ENCODE measurements at places on chromosomes 6 and 20. TPM values are rescaled to one million over a fixed set of nuclear protein-coding genes. Genes with fewer than 3 reads are reported as not detected.
A peak's percentile ranks its signal among the peaks of the same experiment; 100 is the strongest.

The PGBD1 gene
- 8.5 TPM for total RNA-seq

The SLC4A11 gene
- 0.62 TPM for total RNA-seq

GRCh38 chr20:49415005-49415667 lies 67.3 kb downstream of the KCNB1 start:
- no peak for DNase-seq

DNA sequence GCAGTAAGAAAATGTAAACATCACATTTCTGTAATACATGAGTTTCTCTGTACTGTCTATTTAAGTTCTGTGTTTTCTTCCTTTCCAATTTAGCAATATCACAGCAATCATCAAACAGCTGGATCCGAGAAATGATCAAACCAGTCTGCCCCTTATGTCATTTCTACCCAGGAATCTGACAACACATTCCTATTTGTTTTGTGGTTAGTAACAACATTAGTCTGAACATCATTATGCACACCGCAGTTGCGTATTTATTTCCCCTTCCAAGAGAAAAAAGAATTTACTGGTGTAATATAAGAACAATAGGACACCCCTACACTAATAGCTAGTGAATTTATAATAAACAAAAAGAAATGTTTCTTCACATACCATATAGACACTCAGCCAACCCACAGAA lies 179.5 kb downstream of the BTBD9 start:
- DNase-seq: no peak

DNA sequence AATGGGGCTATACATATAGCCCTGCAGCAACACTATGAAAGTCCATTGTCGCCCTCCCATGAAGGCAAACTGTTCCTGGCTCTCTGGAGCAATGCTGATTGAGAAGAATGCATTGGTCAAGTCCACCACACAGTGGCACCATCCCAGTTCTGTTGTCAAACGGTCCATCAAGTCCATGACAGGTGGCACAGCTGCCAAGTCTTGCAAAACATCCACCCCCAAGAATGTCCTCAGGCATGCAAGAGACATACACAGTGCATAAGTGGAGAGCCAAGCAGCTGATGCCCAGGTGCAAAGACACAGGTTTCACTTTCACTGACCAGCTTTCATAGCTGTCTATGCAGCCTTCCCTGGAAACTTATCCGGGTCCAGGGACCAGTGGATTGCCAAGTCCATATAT lies 17.5 kb downstream of the ZNF391 start:
- DNase-seq: peak; percentile 20

DNA sequence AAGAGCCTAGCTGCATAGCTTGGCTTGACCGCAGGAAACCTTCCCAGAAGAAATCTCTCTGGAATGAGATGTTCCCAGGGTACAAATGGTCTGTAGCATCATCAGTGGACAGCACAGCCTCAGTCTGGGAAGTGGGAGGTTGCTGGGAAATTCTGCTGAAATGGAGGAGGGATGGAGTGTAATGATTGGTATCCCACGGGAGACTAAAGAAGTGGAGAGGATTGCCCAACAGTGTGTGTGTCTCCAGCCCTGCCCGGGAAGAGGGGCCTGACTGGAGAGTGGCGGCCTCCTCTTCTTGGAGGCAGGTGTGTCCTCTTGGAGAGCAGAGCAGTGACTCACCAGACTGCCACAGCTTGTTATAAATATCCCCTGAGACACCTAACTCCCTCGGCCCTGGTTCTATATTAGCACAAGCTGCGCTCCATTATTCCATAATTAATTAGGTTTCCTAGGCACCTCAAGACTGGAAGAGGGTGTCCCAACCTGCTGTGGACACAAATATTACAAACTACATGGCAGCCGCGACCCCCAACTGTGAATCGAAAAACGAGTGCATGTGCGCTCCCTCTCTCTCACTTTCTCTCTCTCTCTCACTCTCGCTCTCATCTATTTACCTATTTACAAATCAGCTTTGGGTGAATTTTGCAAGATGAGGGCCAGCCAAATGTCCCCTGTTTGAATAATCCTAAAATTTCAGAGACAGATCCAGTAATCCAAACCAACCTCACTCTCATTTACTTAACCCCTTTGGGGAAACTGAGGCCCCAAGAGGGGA lies 68.8 kb downstream of the FGD2 start:
- DNase-seq: no peak

GRCh38 chr6:73712535-73713173 lies 16.7 kb downstream of the CD109 start:
- DNase-seq: no peak

DNA sequence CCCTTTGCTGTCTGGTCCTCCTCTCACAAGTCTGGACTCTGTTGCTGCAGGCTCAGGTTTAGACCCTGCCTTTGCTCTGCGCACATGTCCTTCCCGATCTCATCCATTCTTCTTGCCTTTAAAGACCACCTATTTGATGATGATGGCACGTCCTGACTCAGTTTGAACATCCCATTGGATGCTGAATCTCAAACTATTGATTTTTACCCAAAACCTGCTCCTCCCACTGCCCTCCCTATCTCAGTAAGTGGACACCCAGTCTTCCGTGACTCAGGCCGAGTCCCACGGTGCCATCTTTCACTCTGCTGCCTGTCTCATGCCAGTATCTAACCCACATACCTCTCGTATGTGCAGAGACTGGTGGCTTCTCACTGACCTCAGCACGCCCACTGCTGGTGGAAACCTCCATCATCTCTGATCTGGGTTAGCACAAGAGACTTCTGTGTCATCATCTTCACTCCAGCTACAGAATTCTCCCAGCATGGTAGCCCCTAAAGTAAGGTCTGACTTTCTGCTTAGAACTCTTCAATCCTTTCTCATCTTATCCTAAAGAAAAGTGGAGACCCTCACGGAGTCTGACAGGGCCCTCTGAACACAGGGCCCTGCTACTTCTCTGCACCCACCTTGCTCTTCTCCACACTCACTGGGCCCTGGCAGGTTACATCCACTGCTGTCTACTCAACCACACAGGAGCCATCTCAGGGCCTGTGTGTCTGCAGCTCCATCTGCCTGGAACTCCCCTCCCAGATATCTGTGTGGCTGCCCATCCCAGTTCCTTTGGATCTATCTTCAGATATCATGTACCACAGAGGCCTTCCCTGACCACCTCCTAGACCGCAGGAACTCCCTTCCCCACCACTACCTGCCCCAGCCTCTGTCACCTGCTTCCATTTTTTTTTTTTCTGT lies 387.1 kb upstream of the AGPAT4 start:
- no peak for DNase-seq

DNA sequence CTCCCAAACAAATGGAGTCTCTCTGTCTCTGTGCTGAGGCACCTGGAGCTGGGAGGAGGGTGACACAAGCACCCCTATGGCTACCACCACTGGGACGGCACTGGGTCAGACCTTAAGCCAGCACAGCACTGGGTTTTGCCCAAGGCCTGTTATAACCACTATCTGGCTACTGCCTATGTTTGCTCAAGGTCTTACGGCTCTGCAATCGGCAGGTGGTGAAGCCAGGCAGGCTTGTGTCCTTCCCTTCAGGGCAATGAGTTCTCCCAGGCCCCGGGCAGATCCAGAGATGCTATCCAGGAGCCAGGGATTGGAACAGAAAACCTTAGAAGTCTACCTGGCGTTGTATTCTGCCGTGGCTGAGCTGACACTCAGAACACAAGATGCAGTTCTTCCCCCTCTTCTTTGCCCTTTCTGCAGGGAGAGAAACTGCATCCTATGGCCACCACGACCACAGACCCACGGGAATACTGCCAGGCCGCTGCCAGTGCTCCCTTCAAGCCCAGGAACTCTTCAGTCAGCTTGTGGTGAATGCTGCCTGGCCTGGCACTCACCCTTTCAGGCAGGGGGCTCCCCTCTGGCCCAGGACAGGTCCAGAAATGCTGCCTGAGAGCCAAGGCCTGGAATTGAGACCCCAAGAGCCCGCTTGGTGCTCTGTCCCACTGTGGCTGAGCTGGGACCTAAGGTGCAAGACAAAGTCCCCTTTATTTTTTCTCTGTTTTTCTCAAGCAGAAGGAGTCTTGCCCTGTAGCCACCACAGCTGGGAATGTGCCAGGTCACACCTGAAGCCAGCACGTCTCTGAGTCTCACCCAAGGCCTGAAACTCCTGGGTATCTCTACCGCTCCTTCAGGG lies 67.0 kb upstream of the FRMD1 start:
- DNase-seq: no peak

- no peak for DNase-seq
Observed at GRCh38 chr6:7976485-7977056, 66.0 kb upstream of the TXNDC5 start.

GRCh38 chr6:159014406-159014805 lies 14.4 kb upstream of the RSPH3 start:
- DNase-seq: no peak

- peak; percentile 91 for DNase-seq
Observed at GRCh38 chr6:7787137-7787608, 61.3 kb downstream of the BMP6 start.

DNA sequence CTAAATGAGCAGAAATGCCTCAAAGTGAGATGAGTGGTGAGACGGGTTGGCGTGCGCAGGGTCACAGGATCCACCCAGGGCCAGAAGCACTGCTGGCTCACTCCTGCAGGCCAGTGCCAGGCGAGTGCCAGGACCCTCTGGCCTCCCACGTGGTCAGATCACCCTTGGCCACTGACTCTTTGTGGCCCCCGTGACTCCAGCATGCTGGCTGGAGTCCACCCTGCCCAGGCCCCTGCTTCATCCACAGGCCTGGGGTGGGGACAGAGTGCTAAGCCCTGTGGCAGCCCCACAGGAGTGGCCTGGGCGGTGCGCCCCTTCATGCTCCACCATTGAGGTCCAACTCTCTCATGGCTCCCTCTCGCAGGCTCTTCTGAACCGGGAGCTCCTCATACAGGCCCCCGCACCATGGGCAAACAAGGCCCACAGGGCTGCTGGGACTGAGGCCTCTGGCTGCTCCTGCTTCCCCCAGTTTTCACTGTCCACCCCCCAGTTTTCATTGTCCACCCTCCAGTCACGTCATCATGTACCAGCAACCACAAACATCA lies 61.6 kb downstream of the ABHD12 start:
- DNase-seq: no peak

DNA sequence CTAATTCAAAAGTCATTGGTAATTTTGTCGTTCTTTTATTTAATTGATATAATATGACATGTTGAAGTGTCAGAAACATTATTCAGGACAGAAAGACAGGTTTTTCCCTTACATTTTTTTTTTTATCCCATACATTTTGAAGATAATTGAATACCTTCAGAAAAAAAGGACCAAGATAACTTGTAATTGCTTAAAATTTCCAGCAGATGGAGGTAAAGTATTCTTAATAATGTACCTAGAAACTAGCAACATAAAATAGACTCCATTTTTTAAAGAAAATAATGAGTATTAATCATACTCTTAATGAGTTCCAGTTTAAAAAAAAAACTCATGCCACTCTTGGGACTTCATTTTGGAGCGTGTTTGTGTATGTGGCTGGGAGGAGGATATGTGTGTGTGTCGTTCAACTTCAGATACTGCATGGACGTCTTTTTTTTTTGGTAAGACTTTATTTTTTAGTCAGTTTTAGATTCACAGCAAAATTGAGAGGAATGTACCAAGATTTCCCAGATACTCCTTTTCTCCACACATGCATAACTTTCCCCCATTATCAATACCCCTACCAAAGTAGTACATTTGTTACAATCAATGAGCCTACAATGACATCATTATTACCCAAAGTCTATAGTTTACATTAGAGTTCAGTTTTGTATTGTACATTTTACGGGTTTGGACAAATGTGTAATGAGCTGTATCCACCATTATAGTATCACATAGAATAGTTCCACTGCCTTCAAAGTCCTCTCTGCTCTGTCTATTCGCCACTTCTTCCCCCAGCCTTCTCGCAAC lies 79.4 kb downstream of the ROS1 start:
- peak; percentile 18 for DNase-seq

GRCh38 chr6:115067690-115068447 lies 725.0 kb upstream of the HS3ST5 start:
- no peak for DNase-seq

DNA sequence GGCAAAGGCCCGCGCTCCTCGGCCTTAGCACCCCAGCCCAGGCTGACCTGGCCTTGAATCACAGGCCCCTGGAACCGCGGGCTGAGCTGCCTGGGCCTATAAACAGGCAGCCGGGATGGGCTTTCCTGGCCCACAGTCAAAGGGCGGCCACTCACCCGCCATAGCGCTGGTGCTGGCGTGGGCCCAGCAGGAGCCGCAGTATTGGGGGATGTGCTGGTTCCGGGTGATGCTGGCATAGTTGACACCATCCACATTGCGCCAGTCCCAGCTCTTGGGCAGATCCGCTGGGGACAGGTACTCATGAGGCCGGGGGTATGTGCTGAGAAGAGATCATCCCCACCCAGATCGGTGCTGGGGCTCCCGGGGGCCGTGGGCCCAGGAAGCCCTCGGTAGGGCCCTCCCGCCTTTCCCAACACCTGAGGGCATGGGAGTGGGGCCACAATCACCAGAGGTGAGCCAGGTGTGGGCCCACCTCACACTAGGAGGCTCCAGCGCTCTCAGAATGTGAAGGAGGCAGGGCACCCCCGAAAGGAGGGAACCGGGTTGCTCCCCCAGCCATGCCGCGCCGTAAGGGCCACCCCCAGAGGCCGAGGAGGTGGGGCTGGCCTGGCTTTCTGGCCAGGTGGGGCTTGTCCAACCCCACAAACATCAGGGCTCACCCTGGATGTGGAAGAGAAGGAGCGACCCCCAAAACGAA lies 739 bp downstream of the CTSZ start:
- no peak for DNase-seq

DNA sequence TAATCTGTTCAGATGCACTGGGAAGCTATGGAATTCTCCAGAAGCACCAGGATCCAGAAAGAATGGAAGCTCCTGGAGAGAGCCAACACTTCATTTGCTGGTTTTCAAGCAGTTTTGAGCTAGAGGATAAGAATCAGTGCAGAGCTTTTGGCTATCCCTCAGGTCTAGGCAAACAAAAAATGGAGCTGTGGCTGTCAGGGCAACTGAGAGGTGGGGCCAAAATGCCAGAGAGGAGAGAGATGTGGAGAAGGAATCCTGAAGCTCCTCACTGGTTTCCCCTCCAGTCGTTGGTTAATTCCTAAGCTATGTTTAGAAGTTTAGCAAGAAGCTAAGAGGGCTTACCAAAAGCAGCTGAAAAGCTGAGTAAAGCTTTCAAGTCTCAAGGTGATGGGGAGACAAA lies 294.2 kb upstream of the JARID2 start:
- DNase-seq: no peak

- no peak for DNase-seq
Observed at GRCh38 chr6:87103977-87104601, 9.2 kb upstream of the CGA start.

DNA sequence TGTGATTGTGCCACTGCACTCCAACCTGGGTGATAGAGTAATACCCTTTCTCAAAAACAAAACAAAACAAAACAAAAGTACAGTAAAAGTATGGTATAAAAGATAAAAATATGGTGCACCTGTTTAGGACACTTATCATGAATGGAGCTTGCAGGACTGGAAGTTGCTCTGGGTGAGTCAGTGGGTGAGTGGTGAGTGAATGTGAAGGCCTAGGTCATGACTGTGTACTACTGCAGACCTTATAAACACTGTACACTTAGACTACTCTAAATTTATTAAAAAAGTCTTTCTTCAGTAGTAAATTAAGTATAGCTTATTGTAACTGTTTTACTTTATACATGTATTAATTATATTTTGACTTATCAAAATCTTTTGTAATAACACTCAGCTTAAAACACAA lies 46.0 kb downstream of the ZFP64 start:
- DNase-seq: no peak

- DNase-seq: no peak
Observed at GRCh38 chr6:13346245-13346644, 17.9 kb upstream of the TBC1D7 start.

GRCh38 chr6:65289491-65289890 lies 417.5 kb downstream of the EYS start:
- no peak for DNase-seq

All from tongue (tissue), 3 donors.